A549 treated with RU486 at 1 μM for 4 hours (cell line): ENCODE measurements at places on chromosomes 11 and 22. TPM values are rescaled to one million over a fixed set of nuclear protein-coding genes. Genes with fewer than 3 reads are reported as not detected.

AMBRA1 gene
- total RNA-seq: 14.1 to 18.5 TPM (median 14.5 TPM) in 5 replicates

OR52H1 gene
- total RNA-seq: not detected in 5 replicates

MRGPRX3 gene
- not detected in 5 replicates for total RNA-seq

C11orf42 gene
- total RNA-seq: not detected in 5 replicates

TMX2 gene
- 144 to 163 TPM (median 153 TPM) in 5 replicates for total RNA-seq

CCDC116 gene
- 0.06 to 0.12 TPM (median 0.10 TPM) in 3 of 5 replicates, not detected in the others for total RNA-seq

ZBTB16 gene
- not detected in 5 replicates for total RNA-seq

ETS1 gene
- total RNA-seq: 31.4 to 39.0 TPM (median 36.4 TPM) in 5 replicates

FAM168A gene
- total RNA-seq: 10.5 to 15.3 TPM (median 13.0 TPM) in 5 replicates

CRYAB gene
- total RNA-seq: 5.7 to 13.0 TPM (median 7.1 TPM) in 5 replicates

RBM4 gene
- total RNA-seq: 133 to 148 TPM (median 141 TPM) in 5 replicates

MAP6 gene
- 1.5 to 2.0 TPM (median 1.7 TPM) in 5 replicates for total RNA-seq

ART1 gene
- total RNA-seq: not detected in 5 replicates

VSIG2 gene
- total RNA-seq: 0.23 TPM in 1 of 5 replicates, not detected in the others

HORMAD2 gene
- total RNA-seq: not detected in 5 replicates

BARX2 gene
- not detected in 5 replicates for total RNA-seq

E2F8 gene
- 5.2 to 7.2 TPM (median 6.1 TPM) in 5 replicates for total RNA-seq

KCNJ1 gene
- not detected in 5 replicates for total RNA-seq

OLFML1 gene
- 0.18 TPM in 1 of 5 replicates, not detected in the others for total RNA-seq

ST14 gene
- 0.07 to 0.56 TPM (median 0.13 TPM) in 5 replicates for total RNA-seq

C22orf42 gene
- total RNA-seq: not detected in 5 replicates

TMEM191B gene
- 0.42 to 2.3 TPM (median 1.3 TPM) in 5 replicates for total RNA-seq

C11orf91 gene
- total RNA-seq: 0.50 to 1.3 TPM (median 0.98 TPM) in 5 replicates

ARHGEF12 gene
- 10.1 to 17.0 TPM (median 16.0 TPM) in 5 replicates for total RNA-seq

USP35 gene
- 4.9 to 7.2 TPM (median 6.1 TPM) in 5 replicates for total RNA-seq

MRGPRF gene
- total RNA-seq: 0.08 to 0.18 TPM (median 0.14 TPM) in 4 of 5 replicates, not detected in the other

AP1B1 gene
- 23.0 to 27.7 TPM (median 26.0 TPM) in 5 replicates for total RNA-seq

APIP gene
- total RNA-seq: 21.2 to 29.9 TPM (median 24.5 TPM) in 5 replicates

CCDC87 gene
- total RNA-seq: 0.53 to 0.80 TPM (median 0.64 TPM) in 5 replicates

TRIM51 gene
- total RNA-seq: not detected in 5 replicates

PTPRCAP gene
- 0.22 to 0.33 TPM (median 0.30 TPM) in 5 replicates for total RNA-seq

CYP2D6 gene
- total RNA-seq: 0.13 to 0.69 TPM (median 0.54 TPM) in 5 replicates

MOV10L1 gene
- total RNA-seq: not detected in 5 replicates

UBQLN3 gene
- not detected in 5 replicates for total RNA-seq

ARVCF gene
- total RNA-seq: 1.1 to 3.5 TPM (median 1.9 TPM) in 5 replicates

KRTAP5-2 gene
- total RNA-seq: not detected in 5 replicates

SLC6A5 gene
- not detected in 5 replicates for total RNA-seq

NPTXR gene
- total RNA-seq: 10.0 to 14.7 TPM (median 11.2 TPM) in 5 replicates

PPFIA1 gene
- total RNA-seq: 24.9 to 31.9 TPM (median 28.7 TPM) in 5 replicates

PARVB gene
- 38.2 to 42.8 TPM (median 42.0 TPM) in 5 replicates for total RNA-seq

CABP7 gene
- total RNA-seq: 0.14 to 0.29 TPM (median 0.21 TPM) in 5 replicates

SLC1A2 gene
- total RNA-seq: 0.05 to 0.35 TPM (median 0.10 TPM) in 4 of 5 replicates, not detected in the other

RBMXL2 gene
- not detected in 5 replicates for total RNA-seq

FAT3 gene
- total RNA-seq: 0.08 to 0.72 TPM (median 0.49 TPM) in 5 replicates

ZNF408 gene
- 15.7 to 19.1 TPM (median 16.8 TPM) in 5 replicates for total RNA-seq

LAYN gene
- 4.3 to 5.3 TPM (median 4.9 TPM) in 5 replicates for total RNA-seq

ZBED5 gene
- 18.2 to 37.5 TPM (median 35.4 TPM) in 5 replicates for total RNA-seq

B3GAT1 gene
- 0.02 to 0.07 TPM (median 0.03 TPM) in 3 of 5 replicates, not detected in the others for total RNA-seq
